ENCODE measurements at places on chromosomes 1 and 21. TPM values are rescaled to one million over a fixed set of nuclear protein-coding genes. Genes with fewer than 3 reads are reported as not detected.

Gene SMIM34
- not detected for total RNA-seq

Gene SLC6A9
- total RNA-seq: 26.8 TPM

Gene OR2T33
- not detected for total RNA-seq

Gene HPDL
- total RNA-seq: not detected

GRCh38 chr1:9872430-9873165 lies 37.5 kb downstream of the CTNNBIP1 start:
- DNase-seq: no peak

DNA sequence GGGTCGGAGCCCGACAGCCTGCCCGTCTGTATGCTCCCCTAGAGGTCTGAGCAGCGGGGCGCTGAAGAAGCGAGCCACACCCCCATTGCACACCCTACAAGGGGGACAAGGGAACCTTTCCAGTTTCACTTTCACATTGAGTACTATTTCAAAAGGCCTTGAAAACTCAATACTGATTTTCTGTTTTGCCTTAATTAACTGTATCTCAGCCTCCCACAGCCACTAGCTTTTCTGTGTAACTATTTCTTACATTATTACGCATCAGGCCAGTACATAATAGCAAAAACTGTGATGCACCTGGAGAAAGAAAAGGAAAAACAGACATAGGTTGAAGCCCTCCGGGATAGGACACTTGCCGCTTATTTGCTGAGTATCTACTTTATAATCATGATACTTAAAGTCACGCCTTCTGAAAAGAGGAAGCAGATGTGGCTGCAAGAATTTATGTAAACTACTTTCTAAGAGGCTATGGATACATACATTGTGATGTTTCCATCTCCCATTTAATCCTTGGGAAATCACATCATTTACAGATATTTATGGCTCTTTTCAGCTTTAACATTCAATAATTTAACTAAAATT lies 1719.5 kb downstream of the MRPL39 start:
- no peak for DNase-seq

GRCh38 chr1:4603295-4604110 lies 50.9 kb upstream of the AJAP1 start:
- no peak for DNase-seq

DNA sequence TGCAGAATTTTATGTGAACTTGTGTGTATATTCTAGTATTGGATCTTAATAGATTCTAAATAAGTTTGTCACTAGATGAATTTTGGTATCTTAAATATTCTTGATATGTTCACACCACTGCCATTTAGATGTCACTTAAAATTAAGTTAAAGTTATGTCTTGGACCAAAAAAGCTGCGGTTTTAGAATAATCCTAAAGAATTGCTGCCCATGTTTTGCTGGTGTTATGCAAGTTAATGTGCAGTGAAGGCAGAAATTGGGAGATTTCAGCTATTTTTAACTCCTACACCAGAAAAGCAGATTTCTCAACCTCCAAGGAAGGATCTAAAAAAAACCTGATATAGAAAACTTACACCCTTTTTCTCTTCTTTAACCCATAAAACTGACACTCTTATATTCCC lies 757 bp downstream of the ACADM start:
- DNase-seq: no peak

DNA sequence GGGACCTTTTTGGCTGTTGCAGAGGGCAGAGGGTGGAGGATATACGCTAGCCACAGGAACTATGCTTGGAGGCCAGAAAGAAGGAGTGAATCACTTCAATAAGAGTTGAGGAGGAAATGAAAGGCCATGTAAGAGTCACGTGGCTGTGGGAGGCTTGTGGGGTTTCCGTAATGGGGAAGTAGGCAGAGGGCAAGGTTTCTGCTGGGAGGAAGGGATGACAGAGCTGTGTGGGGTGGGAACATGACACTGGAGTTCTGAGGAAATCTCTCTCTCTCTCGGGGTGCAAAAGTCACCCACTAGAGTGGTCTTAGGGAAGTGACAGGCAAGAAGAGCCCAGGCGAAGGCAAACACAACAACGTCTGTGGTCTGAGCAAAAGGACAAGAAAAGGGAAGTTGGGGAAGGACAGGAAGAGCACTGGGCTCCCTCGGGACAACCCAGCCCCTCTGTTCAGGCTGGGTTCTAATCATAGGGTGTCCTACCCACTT lies 3.9 kb upstream of the CD1C start:
- peak; percentile 25 for DNase-seq

DNA sequence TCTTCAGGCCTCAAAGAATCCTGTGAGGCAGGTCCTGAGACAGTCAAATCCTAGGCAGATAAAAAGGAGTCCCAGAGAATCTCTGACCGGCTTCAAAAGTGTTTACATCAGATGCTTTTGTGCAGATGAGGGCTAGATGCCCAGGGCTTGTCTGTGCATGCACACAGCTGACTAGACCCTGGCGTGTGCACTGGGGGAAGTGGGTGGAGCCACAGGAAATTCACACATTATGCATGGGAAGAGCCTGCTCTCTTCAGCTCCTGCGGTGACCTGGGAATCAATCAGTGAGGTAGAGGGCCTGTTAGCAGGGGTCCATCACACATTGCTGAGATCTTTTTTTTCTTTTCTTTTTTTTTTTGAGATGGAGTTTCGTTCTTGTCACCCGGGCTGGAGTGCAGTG lies 36.6 kb upstream of the NHLH2 start:
- DNase-seq: no peak

DNA sequence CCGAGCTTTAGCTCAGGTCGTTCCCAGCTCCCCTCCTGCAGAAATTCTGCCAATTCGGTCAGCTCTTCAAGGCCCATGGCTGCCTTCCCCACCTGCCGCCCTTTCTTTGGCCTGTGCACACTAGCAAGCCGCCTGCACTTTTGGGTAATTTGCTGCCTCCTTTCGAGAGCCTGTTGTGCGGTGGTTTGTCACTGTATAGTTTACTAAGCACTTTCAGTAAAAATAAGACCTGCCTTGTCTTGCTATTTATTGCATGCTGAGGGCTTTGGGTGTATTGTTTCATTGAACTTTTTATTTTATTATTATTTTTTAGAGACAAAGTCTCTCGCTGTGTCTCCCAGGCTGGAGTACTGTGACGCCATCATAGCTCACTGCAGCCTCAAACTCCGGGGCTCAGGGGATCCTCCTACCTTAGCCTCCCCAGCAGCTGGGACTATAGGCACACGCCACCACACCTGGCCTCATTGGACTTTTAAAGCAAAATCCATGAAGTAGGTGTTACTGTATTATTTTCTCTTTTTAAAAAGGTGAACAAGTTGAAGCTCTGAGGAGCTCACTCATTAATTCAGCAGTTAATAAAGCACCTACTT lies 1.1 kb upstream of the FABP3 start:
- no peak for DNase-seq

GRCh38 chr1:191582169-191582568 lies 576.1 kb upstream of the RGS18 start:
- no peak for DNase-seq

DNA sequence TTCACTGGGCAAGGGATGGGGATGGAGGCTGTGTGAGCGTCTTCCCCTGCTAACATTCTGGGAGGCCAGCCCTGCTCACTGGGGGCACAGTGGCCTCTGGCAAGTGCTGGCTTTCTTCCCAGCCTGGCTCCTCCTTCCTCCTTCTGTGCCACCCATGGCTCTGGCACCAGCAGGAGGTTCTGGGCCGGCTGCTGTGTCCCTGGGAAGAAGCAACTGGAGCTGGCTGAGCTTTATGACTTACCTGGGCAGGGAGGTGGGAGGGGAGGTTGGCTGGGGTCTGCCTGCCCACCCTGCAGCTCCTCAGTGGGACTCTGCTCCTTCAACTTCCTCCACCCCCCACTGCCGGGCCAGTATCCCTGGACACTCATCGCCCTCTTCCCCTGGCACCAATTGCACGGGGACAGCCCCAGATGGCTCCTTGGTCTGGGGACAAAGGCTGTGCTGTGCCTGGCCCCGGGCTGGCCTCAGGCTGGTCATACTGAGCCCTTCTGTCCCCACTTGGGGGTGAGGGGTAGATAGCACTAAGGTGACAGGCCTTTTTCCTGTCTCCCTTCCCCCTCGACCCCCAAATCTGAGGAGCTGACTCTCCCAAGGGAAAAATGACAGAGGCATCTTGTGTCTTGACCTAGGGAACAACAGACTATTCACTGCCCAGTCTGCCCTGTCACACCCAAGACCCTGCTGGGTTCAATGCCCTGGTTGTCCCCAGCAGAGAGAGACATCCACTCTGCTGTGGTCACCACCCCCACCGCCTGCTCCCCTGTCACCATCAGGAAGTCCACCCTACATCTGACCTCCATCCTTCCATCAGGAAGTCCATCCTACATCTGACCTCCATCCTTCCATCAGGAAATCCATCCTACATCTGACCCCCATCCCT lies 14.4 kb downstream of the CDK18 start:
- no peak for DNase-seq

- DNase-seq: no peak
Observed at GRCh38 chr1:41314376-41315145, 46.7 kb upstream of the FOXO6 start.

- DNase-seq: no peak
Observed at GRCh38 chr21:36246080-36246631, 73.8 kb upstream of the MORC3 start.

GRCh38 chr1:13510499-13510898 lies 3.3 kb downstream of the LRRC38 start:
- no peak for DNase-seq

DNA sequence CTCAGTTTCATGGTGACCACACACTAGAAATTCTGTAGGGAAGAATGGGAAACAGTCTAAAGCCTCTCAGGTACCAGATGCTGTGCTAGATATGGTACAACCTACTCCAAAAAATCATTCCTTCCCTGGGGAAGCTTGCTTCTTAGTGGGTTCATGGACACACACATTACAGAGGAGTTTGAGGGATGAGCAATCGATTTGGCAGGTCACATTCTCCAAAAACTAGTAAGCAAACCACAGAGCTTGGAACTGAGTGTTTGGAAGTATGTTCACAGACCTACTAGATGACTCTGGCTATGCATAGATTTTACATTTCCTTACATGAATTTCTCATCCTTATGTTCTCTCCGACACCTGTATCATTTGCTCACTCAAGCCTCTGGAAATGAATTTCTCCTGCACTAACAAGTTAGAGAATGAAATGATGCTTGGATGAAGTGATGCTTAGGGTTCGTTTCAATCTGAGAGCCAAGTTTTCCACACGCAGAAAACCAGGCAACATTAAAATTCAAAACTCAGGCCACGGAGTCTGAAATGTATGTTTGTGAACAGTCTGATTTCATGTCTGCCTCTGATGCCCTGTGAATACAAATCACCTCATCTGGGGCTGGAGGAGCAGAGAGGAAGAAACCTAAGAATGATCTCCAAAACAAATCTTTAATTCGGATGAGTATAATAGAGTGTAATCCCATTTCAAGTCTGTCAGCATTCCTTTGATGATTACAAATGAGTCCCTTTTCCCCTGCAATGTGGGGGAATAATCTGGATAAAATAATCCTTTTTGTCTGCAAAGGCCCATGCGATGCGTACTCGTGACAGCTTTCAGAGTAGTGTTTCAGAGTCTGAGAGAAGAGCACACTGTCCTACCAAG lies 11.0 kb downstream of the EVA1C start:
- no peak for DNase-seq

DNA sequence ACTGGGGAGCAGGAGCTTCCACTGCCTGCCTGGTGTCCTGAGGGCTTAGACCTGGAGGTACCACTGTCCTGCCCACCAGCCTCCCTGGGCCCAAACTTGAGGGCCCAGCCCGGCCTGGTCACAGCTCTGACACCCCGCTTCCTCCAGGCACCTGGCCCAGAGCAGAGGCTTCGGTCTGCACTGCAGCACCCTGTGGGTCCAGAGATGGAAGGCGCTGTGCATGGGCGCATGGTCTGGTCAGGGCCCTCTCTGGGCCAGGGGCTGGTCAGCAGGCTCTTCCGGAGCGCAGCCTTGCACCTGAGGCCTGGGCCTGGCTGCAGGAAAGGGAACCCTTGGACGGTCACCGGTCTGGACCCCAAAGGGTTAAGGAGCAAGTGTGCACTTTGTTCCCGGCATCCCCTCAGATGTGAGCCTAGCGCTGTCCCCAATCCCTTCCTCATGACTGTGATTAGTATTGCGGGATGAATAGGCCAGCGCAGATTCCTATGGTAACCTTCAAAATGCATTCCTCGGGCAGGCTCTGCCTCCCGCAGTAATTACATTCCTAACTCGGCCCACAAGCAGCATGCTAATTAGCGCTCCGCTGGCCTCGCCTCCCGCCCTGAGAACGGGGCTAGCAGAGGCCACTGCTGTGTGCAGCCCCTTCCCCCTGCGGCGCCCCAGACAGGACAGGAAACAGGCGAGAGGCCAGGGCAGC lies 36.3 kb downstream of the PRDM16 start:
- DNase-seq: no peak

DNA sequence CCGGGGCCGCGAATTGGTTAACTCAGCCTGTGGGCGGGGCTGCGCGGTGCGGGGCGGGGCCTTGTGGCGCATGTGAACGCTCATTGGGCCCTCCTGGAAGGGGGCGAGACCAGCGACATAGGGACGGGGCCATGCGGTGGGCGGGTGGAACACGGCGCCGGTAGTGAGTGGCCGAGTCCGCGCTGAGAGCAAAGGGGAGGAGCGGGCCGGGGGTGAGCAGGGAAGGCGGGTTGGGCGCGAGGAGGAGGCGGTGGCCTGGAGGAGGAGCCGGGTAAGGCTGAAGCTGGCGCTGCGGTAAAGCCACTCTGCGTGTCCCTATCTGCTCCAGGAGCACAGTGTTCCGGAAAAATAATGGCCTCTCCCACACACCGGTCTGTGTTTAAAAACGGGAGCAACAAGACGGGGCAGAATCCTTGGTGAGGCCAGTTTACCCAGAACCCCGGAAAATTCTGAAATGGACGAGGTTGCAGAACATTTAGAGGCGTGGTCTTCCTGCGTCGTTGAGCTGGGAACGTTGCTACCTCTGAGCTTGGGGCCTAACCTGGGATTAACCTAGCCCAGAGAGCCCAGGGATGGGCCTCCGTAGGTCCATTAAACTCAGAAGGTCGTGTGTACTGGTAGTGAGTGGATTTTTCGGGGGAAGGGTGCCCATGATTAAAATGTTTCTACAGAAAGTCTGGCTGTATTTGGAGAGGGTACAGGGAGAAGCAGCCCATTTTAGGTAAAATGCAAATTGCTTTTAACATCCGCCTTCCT lies 532 bp upstream of the CTNNBIP1 start:
- peak; percentile 99 for DNase-seq

- DNase-seq: no peak
Observed at GRCh38 chr1:99788896-99789295, 22.5 kb upstream of the FRRS1 start.
